ENCODE measurements at places on chromosomes 2 and 18.

GRCh38 chr2:20823917-20824316 is 1.0 kb upstream of the LDAH start:
- no peak for DNase-seq

DNA sequence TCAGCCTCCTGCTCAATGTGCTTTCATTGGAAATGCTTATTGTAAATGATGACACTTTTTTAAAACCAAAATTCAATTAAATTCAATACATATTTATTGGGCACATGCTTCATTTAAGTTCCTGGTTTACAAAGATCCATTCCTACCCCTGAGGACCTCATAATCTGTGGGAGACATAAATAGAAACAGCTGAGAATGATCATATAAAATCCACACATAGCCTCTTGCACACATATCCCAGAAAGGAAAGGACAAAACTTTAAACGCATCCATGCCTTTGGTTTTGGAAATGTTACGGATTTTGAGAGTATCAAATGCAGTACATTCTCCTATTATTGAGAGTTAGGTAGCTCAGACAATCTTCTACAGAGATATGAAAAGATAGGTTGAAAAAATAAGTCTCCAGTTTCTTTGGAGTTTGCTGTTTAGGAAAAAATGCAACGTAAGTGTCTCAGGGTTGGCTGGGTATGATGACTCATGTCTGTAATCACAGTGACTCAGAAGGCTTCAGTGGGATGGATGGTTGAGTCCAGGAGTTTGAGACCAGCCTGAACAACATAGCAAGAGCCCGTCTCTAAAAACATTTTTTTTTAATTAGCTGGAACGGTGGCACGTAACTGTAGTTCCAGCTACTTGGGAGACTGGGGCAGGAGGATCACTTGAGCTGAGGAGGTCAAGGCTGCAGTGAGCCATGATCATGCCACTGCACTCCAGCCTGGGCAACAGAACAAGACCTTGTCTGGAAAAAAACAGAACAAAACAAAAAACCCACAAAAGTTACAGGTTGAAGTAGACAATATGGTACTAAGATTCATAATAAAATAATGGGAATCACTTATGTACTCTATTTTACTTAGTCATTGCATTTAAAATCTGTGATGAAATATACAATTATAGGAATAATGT is 3.9 kb upstream of the PRELID3A start:
- no peak for DNase-seq

DNA sequence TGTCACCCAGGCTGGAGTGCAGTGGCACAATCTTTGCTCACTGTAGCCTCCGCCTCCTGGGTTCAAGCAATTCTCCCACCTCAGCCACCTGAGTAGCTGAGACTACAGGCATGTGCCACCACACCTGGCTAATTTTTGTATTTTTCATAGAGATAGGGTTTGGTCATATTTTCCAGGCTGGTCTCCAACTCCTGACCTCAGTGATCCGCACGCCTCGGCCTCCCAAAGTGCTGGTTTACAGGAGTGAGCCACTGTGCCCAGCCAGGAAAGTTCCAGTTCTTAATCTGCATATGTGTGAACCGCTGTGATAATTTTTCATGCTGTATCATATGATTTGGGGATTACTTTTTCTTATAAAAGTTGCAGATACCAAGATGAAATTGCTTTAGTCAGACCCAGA is 14.6 kb upstream of the PPP4R1 start:
- DNase-seq, result no peak

GRCh38 chr18:46334868-46335281 is 230.7 kb downstream of the HAUS1 start:
- no peak for DNase-seq

DNA sequence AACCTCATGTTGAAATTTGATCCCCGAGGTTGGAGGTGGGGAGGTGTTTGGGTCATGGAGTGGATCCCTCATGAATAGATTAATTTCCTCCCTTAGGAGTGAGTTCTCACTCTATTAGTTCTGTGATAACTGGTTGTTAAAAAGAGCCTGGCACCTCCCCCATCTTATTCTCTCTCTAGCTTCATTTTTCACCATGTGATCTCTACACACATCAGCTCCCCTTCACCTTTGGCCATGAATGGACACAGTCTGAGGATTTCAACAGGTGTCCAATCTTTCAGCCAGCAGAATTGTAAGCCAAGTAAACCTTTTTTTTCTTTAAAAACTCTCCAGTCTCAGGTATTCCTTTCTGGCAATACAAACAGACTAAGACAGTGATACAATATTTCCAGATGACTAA is 602.0 kb upstream of the FAM98A start:
- DNase-seq, result no peak

- DNase-seq, result no peak
These were observed 39.8 kb downstream of the ATOH8 start for GRCh38 chr2:85793584-85793983.

DNA sequence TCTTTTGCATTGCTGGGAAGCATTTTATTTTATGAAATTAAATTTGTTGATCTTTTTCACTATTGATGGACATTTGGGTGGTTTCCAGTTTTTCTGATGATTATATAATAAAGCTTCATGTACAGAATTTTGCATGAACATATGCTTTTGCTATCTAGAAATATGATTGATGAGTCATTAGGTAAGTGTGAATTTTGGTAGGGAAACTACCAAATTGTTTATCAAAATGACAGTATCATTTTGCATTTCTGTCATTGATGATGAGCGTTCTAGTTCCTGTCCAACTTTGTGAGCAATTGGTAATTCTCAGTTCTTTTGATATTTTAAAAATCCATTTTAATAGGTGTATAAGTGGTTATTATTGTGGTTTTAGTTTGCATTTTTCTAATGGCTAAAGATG is 67.7 kb downstream of the TAF4B start:
- no peak for DNase-seq

DNA sequence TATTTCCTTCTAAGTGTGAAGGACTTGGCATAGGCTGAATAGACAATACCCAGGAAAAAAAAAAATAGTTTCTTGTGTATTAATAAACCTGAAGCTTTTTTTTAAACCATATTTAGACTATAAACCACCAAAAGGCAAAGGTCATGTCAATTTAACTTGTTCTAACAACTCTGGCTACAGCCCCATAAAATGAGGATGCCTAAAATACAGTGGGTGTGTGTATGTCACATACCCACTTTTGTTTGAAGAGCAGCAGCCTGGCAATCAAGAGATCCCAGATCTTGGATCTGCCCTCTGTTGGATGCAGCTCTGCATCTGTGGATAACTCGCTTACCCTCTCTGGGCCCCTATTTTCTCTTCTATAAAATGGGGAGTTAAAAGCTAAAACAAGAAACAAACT is 65.4 kb downstream of the SATB2 start:
- DNase-seq, result no peak

- DNase-seq, result no peak
These were observed 349.8 kb downstream of the TNS1 start for GRCh38 chr2:217652761-217653639.

DNA sequence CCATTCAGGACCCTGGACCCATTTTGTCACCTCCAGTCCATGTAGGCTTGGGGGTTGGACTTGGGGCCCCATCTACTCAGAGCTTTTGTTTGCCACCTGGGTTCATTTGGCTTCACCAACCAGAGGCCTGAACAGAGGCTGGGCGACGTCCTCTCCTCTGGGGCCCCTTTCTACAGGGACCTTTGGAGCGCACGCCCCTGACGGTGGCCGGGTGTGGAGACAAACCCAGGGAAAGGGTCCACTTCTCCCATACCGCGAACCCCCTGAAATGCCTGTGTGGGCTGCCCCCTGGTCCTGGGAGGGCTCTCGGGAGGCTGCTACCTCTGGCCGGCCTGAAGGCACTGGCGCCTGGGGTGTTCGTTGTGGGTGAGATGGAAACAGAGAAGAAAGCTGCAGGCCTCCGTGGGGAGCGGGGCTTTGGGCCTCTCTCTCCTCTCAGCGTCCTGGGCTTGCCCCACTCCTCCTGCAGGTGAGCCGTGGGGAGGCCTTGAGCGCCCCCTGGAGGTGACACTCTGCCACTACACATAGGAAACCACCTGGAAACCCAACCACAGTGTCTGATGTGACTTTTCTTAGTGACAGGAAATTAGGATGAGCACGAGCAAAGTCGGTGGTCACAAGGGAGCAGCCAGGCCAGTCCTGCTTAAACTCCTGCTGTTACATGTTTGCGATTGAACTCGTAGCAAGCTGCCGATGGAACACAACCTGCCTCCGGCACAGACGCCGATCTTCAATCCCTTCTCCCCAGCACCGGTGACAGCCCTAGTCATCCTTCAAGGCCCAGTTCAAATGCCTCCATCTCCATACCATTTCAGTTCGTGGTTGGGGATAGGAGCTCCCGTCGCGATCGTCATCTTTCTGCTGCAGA is 12.0 kb upstream of the NTSR2 start:
- peak; percentile 40 for DNase-seq

- no peak for DNase-seq
These were observed 801 bp downstream of the OSR1 start for GRCh38 chr2:19357402-19358241.

DNA sequence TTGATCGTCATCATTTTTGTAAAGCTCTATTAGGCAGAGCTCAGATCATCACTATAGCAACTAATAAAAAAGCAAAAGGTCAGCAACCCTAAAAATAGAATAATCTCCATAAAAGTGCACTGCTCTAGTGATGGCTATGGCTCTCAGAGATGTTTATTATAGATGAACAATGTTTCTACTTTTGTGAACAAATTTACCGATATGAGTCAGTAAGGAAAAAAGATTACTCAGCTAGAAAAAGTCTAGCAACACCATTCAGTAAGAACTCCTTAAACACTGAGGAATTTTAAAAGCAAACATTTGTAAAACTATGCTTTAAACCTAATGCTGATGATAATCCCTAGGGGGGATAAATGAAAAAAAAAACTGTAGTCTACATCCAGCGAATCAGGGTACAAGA is 69.6 kb downstream of the ACVR1C start:
- no peak for DNase-seq

Data from SHP77 (cell line).